ENCODE measurements at places on chromosomes 3 and 15. TPM values are rescaled to one million over a fixed set of nuclear protein-coding genes. Genes with fewer than 3 reads are reported as not detected.

Gene SUCNR1
- total RNA-seq: not detected

Gene CPN2
- total RNA-seq: not detected

Gene RHOV
- total RNA-seq: 7.2 TPM

Gene TMEM115
- 33.6 TPM for total RNA-seq

Gene ENTPD3
- total RNA-seq: 1.7 TPM
